Activated naive CD8-positive, alpha-beta T cell treated with anti-CD3 and anti-CD28 coated beads, Interleukin-2, amount 50 U/mL, for 24 hours (primary cell): ENCODE measurements at places on chromosomes 11 and 22.

DNA sequence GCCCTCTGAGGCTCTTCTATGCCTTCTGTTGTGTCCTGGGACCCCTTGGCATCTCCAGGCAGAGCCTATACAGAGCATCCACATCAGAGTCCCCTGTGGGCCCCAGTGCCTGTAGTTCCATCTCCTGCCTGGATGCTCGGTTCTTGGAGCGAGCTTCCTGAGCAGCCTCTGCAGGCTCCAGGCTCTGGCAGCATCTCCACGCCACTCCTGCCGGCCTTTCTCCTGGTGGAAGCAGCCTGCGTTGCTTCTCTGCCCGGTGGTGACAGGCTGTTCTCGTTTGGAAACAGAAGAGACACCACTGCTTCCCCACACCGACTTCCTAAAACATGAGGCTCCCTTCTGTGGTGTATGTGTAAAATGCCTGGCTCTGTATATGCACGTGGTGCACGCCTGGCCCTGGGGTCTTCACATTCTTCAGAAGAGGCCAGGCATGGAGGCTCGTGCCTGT is 52.8 kb downstream of the BCR start:
- no peak for DNase-seq

GRCh38 chr11:125384825-125385224 is 111.2 kb downstream of the FEZ1 start:
- no peak for DNase-seq

DNA sequence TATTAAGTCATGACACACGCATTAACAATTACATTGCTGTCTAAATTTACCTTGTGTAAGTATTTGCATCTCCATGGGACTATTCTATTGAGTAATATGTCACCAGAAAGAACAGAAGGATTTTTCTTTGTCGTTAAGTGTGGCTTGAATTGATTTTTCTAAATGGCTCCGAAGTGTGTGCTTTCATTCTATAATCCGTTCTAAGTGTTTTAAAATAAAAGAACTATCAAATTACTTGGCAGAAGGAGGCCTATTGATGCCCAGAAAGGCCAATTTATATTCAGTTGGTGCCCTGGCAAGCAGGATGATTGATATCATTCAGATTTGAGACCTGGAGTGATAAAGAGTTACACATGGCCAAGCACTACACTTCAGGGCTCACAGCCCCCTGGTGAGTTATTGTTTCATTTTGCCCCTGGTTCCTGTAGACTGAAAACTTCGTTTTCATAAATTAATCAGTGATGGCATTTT is 538.9 kb upstream of the ANO5 start:
- no peak for DNase-seq

DNA sequence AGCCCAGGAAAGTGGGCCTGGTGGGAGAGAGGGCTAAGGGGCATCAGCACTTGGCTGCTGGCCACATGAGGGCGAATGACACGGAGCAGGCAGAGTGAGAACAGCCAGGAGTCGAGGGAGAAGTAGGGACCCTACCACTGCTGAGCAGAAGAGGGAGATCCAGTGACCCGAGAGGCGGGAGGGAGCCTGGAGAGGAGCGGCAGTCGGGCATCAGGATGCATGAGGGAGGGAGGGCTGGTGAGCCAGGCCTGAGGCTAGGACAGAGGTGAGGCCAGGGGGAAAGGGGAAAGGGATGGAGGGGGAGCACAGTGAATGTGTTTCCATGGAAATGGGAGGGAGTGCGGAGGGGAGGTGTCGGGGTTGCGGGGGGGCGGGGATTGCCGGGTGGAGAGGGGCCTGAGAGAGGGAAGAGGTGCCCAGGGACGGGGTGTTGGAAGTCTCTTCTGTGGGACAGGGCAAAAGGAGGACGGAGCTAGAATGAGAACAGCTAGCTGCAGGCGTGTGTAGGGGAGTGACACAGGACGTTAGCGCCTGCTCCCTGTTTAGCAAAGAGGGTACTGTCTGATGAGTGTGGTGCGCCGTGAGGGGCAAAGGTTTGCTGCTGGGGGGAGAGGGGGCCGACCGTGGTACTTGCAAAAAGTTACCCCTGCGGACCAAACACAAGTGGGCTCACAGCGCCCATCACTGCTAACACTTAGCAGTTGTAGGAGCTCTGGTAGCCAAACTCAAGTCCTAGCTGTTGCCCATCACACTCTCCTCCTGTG is 37.1 kb upstream of the WNT11 start:
- DNase-seq = no peak

DNA sequence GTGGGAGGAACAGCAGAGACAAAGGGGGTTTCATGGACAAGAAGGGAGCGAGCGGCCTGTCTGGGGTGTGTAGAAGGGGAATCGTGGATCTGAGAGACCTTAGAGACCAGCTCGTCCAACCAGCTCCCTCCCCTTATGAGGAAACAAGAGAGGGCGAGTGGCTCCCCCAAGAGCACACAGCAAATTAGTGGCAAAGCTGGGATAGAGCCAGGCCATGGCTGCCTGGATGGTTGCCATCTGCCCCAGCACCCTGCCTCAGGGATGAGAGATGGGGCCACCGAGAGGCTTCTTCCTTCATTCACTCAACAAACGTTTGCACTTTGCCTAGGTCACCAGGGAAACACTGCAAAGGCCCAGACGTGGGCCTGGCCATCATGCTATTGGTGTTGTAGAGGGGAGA is 4.1 kb downstream of the MAPK8IP1 start:
- DNase-seq = no peak

DNA sequence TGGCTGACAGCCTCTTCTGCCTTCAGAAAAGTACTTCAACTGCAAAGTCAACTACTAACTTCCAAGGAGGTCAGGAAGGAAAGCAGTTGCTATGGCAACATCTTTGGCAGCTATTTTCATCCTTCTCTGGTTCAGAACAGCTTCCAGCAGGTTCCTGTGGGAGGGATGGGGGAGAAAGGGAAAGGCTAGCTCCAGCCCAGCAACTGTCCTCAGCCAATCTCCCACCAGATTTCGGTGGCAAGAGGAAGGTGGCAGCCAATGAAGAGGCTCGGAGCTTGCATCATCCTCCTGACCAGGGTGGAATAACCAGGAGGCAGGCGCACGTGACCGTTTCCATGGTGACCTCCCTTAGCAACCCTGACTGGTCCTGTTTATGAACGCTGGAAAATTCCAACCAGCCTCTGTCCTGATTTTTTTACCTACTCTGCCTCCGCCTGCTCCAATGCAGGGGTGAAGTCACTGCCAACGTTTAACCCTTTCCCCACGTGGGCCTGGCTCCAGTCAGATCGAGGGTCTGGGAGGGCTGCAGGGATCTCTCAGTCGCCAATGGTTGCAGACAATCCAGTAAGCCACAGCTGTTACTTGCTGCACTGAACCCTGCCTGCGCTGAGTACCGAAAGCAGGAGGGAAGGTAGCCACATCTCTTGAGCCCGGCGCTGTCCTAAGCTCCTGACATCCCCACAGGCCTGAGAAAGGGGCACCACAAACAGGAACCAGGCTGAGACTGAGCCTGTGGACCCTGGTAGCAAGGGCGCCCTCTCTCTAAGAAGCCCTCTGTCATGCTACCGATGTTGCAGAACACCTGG is 11.2 kb upstream of the MALAT1 start:
- no peak for DNase-seq

DNA sequence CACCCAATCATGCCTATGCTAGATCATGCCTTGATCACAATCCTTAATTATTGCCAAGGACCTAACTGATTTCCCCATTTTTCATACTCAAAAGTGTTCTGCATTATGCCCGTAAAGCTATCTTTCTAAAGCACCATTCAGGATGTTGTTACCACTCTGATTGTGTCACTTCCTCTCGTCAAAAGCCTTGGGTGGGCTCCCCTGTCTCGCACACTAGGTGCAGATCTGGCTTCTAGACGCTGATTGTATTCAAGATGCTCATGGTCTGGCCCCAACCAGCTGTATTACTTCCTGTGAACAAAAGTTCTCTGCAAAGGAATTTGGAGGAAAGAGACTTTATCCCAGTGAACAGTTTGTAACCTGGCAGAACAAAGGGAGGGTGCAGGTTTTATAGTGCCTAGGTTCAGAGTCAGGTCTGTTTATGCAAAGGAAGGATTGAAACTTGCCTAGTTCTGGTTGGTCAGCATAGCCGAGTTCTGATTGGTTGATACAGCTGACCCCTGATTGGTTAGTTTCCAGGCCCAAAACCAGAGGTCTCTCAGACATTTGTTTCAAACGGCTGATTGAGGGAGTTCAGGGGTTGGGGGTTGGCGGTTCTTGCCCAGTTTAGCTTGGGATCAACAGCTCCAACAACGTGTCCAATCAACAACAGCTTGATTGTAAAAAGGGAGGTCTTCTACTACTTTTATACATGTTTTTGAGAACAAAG is 25.4 kb downstream of the ATG13 start:
- no peak for DNase-seq

GRCh38 chr11:114159320-114159719 is 99.8 kb downstream of the ZBTB16 start:
- no peak for DNase-seq

GRCh38 chr11:69004411-69005182 is 8.4 kb downstream of the MRGPRF start:
- no peak for DNase-seq
